CD8-positive, alpha-beta T cell (primary cell): ENCODE measurements at places on chromosomes 7 and 10. TPM values are rescaled to one million over a fixed set of nuclear protein-coding genes. Genes with fewer than 3 reads are reported as not detected.

GRCh38 chr7:102425639-102426267 is 7.6 kb upstream of the ORAI2 start:
- peak; percentile 96 for DNase-seq

- no peak for DNase-seq
Observed at GRCh38 chr7:149202831-149203231, 7.5 kb downstream of the ZNF282 start.

- no peak for DNase-seq
Observed at GRCh38 chr10:96996275-96996965, 164.3 kb downstream of the LCOR start.

DNA sequence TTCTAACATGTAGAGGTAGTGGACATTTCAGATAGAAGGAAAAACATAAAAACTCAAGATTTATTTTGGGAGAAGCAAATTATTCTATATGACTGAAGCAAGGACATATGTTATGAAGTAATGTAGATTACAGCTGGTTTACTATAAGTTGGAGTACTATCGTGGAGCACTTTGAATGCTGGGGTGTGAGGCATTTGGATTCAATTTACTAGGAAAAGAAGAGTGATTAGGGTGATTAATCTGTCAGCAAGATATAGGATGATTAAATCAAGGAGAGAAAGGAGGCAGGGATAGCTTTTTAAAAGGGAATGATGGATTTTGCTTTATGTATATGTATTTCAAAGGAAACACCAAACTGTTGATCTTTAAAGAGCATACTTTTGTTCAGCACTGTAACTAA is 318.4 kb upstream of the KAT6B start:
- no peak for DNase-seq

ACTR3C gene
- 4.0 TPM for total RNA-seq

EIF5AL1 gene
- total RNA-seq: 0.71 TPM

GRCh38 chr7:47301657-47302295 is 280.1 kb downstream of the TNS3 start:
- DNase-seq: no peak

DNA sequence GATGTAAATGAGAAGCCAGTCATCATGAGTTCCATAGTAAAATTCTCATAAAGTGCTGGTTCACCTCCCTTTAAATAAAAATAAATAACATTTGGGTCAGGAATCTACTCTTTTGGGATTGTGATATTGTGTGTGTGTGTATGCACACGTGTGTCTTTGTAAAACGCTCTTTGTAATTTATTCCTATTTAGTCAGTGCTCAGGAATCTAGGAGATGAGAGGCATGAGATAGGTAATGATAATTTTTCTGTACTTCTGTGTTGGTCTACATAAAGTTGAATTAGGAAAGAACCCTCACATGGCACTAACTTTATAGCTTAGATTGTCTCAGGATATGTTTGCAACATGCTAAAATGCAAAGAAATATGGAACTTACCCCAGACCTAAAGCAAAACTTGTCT is 4.9 kb upstream of the CALCR start:
- DNase-seq: no peak

GTF2IRD2 gene
- 13.1 TPM for total RNA-seq

WDR86 gene
- total RNA-seq: 6.5 TPM

GRCh38 chr7:18821554-18821953 is 295.9 kb downstream of the TWIST1 start:
- DNase-seq: no peak

ENO4 gene
- total RNA-seq: not detected

MMP21 gene
- total RNA-seq: 0.28 TPM

- DNase-seq: no peak
Observed at GRCh38 chr10:97376413-97376812, 24.7 kb downstream of the RRP12 start.

DNA sequence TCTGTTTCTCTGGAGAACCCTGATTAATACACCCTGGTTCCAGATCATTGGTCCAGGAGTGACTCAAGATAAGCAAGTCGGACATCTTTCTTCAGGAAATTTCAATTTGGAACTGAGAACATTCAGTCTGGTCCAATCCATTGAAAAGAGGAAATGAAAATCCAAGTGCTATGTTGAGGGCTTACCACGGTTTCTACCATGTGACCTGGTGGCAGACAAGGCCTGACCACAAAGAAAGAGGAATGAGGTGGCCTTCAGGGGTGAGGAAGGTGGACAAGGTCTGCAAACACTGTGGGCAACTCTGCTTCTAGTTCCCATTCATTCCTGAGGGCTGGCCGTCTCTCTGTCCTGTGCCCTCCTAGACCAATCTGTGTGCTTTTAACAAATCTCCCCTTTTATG is 149.2 kb upstream of the GHITM start:
- DNase-seq: no peak

GRCh38 chr10:3907514-3907913 is 122.5 kb upstream of the KLF6 start:
- no peak for DNase-seq

DNA sequence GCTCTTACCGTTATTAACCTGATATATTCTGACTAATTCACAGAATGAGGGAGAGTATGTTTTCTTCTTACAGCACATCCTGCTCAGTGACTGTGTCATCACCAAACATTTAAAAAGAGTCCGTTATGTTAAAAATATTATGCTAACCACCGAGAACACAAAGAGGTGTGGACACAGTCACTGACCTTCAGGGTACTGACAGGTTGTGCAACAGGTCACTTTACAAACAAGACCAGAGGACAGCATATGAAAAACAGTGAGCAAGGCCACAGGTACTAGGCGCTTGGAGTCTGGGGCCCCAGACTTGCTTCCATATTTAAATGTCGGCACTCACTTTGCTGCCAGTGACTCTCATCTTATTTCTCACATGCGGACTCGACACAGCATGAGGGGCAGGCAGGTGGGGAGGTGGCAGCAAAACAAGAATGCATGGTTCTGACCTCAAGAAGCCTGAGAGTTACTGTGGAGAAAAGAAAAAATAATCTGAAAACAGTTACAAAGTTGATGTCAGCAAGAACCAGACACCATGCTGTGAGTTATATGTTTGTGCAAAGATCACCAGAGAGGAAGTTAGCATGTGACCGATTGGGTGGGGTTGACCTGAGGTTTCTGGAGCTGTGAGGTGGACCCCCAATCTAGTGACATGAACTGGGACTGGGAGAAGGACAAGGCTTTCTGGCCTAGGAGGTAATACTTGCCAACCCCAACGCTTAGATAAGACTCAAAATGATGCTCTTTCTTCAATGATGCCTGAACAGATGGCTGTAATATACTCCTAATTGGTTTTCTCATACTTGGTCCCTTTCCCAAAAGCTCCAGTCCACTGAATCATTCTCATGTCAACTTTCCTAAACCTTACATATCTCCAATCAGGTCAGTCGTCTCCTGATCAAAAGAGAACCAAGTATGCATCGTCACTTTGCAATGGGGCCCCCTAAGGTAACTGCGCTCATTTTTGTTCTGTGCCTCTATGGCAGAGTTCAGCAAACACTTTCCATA is 102.4 kb downstream of the HIPK2 start:
- no peak for DNase-seq

PAPOLB gene
- not detected for total RNA-seq

HMX3 gene
- total RNA-seq: 0.35 TPM

DNA sequence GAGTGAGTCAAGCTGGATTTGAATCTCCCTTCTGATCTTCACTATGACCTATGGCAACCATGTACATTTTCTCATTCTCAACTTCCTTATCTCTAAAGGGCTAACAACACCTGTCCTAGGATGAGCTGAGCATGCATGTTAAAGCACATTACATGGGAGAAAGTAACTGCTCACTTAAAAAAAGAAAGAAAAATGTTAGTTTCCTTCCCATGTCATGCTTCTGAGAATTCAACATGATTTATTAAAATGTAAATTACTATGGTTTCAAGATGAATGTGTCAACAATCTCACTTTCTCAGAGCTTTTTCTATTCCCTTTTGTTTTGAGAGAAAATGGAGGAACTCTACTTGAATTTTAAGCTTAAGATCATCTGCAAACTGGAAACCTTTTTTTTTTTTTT is 295.3 kb downstream of the SKIDA1 start:
- no peak for DNase-seq

UCN3 gene
- not detected for total RNA-seq

DNA sequence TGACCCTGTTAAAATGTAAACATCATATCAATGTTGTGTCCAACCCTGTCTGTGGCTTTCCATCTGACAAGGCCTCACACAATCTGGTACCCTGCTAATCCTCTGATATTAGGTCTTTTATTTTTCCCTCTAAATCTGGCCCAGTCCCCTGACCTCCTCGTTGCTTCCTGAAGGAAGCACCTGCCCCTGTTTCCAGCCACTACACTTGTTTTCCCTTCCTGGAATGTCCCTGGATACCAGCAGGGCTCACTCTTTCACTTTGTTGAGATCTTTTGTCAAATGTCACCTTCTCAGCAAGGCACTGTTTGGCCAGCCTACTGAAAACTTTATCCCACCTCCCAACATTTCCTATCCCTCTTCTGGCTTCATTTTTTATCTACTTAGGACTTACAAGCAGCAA is 2.1 kb downstream of the SAMD9L start:
- no peak for DNase-seq

DPYSL4 gene
- 1.0 TPM for total RNA-seq

PON1 gene
- total RNA-seq: not detected

GRCh38 chr7:99679400-99680191 is at the start of gene CYP3A5:
TSS of gene CYP3A5 (minus strand) at chr7:99679996. CDS start at chr7:99679896, 100 bp downstream.
- DNase-seq: no peak

- no peak for DNase-seq
Observed at GRCh38 chr10:97796651-97797050, 24.9 kb upstream of the SFRP5 start.

DNA sequence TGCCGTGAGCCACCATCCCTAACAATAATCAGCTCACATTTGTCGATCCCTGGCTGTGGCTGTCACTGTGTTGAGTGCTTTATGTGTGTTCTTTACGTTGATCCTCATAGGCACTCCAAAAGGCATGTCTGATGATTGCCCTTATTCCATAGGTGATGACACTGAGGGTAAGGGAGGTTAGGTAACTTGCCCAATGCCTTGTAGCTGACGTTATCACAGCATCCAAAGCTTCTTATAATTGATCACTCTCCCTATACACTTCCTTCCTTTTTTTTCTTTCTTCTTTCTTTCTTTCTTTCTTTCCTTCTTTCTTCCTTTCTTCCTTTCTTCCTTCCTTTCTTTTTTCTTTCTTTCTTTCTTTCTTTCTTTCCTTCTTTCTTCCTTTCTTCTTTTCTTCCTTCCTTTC is 41.9 kb upstream of the SMARCD3 start:
- DNase-seq: no peak

DNA sequence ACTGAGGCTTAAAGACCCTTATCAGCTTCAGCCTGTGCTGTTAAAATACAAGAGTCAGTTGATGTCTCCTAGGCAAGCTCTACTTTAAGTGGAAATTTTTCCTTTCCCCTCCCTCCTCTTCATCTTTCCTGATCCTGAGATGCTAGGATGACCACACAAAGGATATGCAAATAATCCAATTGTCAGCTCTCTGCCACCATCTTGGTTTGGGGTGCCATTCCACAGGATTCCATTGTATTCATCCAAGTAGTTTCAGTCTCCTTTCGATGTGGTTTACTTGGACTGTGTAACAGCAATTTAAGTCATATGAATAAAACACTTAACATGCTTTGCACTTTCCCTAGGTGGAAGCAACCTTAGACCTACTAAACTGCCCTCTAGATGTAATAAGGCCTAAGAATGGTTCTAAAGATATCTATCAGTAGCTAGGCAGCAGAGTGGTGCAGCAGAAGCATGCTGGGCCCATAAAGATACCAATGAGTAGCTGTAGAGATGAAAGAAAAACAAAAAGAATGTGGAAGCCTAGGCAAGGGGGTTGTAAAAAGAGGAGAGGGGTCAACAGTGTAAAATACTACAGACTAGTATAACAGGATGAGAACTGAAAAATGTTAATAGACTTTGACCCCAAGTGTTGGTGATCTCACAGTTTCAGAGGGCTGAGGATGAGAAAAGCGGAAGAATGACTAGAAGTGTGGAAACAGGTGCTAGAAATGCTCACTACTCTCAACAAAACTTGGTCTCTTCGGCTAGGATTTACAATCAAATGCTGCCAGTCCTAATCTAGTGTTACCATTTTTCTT is 2.4 kb upstream of the CFAP69 start:
- no peak for DNase-seq
